ENCODE measurements at places on chromosomes 7 and 10. TPM values are rescaled to one million over a fixed set of nuclear protein-coding genes. Genes with fewer than 3 reads are reported as not detected.

Gene MMP21
- total RNA-seq: not detected

Gene RNF32
- total RNA-seq: 0.43 TPM

Gene SERPINE1
- total RNA-seq: 1.2 TPM

GRCh38 chr7:151384352-151384697, 25.5 kb downstream of the WDR86 start:
- H3K27ac ChIP-seq: no peak overlapping the region
- peaks cover 12% of the 10 kb centered on the region for H3K4me1 ChIP-seq
- H3K4me3 ChIP-seq: no peak overlapping the region
- H3K36me3 ChIP-seq: no peaks in the 10 kb centered on the region
- H3K27me3 ChIP-seq: peaks cover 21% of the 10 kb centered on the region
- no peak for DNase-seq

DNA sequence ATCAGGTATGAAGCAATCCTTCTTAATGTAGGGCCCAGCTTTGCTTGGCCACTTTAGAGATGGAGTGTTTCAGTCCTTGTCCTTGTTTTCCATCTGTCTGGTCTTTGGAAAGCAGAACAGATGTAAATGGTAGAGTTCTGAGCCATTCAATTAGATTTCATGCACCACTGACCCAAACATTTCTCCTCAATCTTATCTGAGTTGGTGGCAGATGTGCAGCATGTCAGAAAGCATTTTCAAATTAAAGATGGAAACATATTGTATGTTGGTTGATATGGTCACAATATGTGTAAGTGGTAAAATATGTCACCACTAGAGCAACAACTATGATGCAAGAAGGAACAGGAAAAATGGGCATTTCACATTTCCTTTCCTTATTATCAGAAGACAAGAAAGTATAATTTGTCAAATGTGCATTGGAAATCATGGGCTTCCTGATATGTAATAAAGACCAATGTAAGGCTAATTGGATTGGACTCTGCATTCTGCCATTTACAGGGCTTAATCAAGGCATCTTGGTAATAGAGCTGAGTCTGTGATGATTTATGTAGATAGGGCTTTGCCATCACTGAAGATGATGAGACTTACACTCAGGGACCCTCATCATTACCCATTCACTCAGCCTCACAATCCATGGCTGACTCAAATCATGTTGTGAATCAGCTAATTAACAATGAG, 750.7 kb downstream of the NRG3 start:
- H3K27ac ChIP-seq: no peak overlapping the region
- no peaks in the 10 kb centered on the region for H3K36me3 ChIP-seq
- H3K27me3 ChIP-seq: no peaks in the 10 kb centered on the region
- no peaks in the 10 kb centered on the region for H3K4me1 ChIP-seq
- no peak overlapping the region for H3K4me3 ChIP-seq

GRCh38 chr7:17584822-17585221, 286.4 kb downstream of the AHR start:
- no peak overlapping the region for H3K4me3 ChIP-seq
- H3K27me3 ChIP-seq: peaks cover 3% of the 10 kb centered on the region
- H3K36me3 ChIP-seq: no peaks in the 10 kb centered on the region
- no peaks in the 10 kb centered on the region for H3K4me1 ChIP-seq
- DNase-seq: no peak

DNA sequence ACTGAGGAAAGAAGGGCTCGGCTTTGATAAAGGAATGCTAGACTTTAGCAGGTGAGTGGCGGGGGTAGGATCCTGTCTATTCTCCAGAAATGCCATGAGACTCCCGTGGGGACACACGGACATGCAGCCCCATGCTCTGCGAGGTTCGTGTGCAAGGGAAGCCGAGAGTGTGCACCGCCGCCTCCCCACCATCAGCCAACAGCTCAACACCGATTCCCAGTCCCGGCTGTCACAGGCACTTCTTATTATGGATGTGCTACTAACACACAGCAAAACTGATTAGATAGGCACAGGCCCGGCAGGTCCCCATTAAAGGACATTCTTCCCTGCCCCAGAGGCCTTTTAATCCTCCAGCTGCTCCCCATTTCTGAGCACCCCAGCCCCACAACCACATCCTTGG, 154.4 kb downstream of the PRKAG2 start:
- H3K27me3 ChIP-seq: no peaks in the 10 kb centered on the region
- H3K36me3 ChIP-seq: no peaks in the 10 kb centered on the region
- H3K4me1 ChIP-seq: peaks cover 13% of the 10 kb centered on the region
- no peak overlapping the region for H3K4me3 ChIP-seq
- DNase-seq: no peak

GRCh38 chr10:19683960-19684359, 132.3 kb upstream of the PLXDC2 start:
- no peaks in the 10 kb centered on the region for H3K27me3 ChIP-seq
- H3K4me3 ChIP-seq: no peak overlapping the region
- H3K4me1 ChIP-seq: no peaks in the 10 kb centered on the region
- H3K27ac ChIP-seq: no peak overlapping the region
- H3K36me3 ChIP-seq: no peaks in the 10 kb centered on the region

- no peaks in the 10 kb centered on the region for H3K36me3 ChIP-seq
- H3K4me3 ChIP-seq: no peak overlapping the region
- no peak for DNase-seq
- no peaks in the 10 kb centered on the region for H3K4me1 ChIP-seq
- H3K27ac ChIP-seq: no peak overlapping the region
These were observed 806.8 kb downstream of the GRM8 start for GRCh38 chr7:126445991-126446390.

All from activated CD8-positive, alpha-beta T cell treated with anti-CD3 and anti-CD28 coated beads for 36 hours (primary cell).